ENCODE measurements at places on chromosomes 3 and 15. TPM values are rescaled to one million over a fixed set of nuclear protein-coding genes. Genes with fewer than 3 reads are reported as not detected.

- DNase-seq: no peak
Observed at GRCh38 chr3:110504401-110504800, 567.2 kb upstream of the NECTIN3 start.

DNA sequence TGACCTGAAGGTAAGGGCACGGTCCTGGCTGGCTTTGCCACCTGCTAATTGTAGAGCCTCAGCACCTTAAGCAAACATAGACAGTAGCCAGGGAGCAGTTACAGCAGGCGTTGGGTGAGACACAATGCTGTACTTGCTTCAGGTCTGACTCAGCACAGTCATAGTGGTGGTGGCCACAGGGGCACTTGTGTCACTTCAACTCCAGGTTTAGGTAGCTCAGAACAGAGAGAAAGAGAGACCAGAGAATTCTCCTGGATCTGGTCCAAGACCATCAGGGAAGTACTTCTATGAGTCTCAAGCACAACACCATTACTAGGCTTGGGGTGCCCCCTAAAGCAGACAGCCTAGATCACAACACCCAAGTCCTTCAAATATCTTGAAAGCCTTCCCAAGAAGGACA is 204.4 kb downstream of the OTOL1 start:
- no peak for DNase-seq

- no peak for DNase-seq
Observed at GRCh38 chr3:170764017-170764416, 106.0 kb downstream of the RPL22L1 start.

- no peak for DNase-seq
Observed at GRCh38 chr3:142237891-142238290, 12.5 kb upstream of the GK5 start.

DNA sequence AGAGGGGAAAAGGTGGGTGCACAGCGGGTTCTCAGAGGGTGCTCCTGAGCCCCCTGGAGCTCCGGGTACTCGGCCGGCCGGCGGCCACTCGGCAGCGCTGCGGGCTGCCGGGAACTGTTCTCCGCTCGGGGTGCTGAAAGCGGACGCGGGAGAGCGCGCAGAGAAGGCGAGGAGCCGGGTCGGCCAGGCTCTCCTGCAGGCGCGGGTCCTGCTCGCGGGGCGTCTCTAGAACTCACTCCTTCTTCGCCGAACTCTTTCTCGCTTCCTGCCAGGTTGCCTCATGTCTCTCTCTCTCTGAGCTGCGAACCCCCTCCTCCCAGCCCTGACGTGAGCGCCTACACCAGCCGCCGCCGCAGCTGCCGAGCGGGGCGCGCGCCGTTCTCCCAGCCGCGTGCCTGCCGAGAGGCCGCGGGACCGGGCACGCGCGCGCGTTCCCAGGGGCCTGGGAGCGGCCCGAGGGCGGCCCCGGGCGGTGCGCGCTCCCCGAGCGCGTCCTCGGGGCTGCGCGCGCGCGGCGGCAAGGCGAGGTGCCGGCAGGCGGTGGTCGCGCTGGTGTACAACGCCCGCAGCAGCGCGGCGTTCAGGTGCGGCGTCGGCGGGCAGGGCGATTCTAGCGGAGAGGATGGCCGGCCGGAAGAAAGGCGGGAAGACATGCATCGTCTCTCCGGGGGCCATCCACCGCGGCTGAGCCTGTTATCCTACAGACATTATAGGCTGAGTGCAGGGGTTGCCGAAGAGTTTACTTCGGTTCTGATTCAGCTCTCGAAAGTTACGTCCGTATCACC is at the start of gene PEX5L:
Gene PEX5L, minus strand, starts transcription at position 267 of the 785 bp plus-strand sequence. CDS start 338 bp downstream, outside the sequence.
- DNase-seq: peak; percentile 68

- DNase-seq: no peak
Observed at GRCh38 chr3:107446706-107447105, 69.5 kb downstream of the CCDC54 start.

GRCh38 chr15:67825881-67826716 is 790 bp downstream of the SKOR1 start:
- DNase-seq: no peak

GRCh38 chr3:151345859-151346258 is 16.5 kb upstream of the P2RY13 start:
- no peak for DNase-seq

DNA sequence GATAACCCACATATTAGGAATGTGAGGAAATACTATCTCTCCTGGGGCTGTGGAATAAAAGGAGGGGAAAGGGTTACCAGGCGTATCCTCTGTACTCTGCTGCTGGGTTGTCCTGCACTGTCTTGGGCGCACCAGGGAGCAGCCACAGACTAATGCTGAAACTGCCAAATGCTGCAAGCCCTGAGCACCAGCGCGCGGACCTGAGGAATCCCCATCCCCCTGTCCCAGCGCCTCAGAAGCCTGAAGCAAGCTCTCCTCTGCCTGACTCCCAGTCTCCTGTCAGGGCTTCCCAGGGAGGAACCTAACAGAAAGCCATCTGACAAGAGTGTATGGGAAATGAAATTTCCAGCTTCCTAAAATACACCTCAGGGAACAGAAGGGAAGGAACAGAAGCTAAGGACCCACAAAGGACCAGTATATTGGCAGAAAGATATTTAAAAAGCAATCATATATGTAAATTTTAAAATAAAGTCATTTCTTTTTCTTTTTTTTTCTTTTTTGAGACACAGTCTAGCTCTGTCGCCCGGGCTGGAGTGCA is 158.3 kb upstream of the C2CD4B start:
- DNase-seq: no peak

- no peak for DNase-seq
Observed at GRCh38 chr3:32873531-32874130, 55.8 kb downstream of the TRIM71 start.

DNA sequence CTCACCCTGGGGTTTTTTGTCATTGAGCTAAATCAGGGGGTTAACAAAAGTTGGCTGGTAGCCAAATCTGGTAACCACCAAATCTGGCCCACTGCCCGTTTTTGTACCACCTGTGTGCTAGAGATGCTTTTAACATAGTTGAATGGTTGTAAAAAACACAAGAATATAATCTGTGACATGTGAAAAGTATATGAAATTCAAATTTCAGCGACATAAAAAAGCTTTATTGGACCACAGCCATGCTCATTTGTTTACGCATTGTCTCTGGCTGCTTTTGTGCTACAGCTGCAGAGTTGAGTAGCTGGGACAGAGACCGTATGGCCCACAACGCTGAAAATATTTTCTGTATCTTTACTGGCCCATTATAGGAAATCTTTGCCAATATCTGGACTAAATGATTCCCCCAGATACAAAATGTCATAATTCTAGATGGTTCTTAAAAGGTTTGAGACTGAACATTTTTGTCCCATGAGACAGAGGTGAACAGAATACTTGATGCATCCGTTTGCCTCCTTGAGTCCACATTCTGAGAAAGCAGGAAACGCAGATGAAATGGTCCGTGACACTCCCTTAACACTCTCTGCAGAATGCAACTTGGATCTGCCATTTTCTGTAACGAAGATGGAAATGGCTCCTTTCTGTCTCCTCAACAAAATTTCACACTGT is 120.9 kb upstream of the PDZRN3 start:
- DNase-seq: no peak

DNA sequence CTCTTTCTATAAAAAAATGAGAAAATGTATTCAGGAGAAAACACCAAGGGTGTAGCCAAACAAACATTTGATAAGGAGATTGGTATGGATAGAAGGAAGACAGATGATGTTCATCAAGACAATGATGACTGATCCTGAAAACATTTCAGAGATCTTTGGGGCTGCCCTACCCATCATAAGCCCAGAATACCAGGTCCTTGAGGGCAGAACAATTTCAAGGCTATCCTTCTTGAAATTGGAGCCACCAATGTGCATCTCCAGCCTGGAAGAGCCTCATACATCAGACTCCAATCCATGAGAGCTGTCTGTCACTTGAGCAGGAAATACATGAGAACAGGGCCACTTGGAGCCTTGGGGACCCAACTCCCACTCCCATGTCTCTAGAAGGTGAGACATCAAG is 89.5 kb upstream of the ANKRD28 start:
- no peak for DNase-seq

GRCh38 chr3:16738451-16738850 is 133.2 kb upstream of the DAZL start:
- DNase-seq: no peak

DNA sequence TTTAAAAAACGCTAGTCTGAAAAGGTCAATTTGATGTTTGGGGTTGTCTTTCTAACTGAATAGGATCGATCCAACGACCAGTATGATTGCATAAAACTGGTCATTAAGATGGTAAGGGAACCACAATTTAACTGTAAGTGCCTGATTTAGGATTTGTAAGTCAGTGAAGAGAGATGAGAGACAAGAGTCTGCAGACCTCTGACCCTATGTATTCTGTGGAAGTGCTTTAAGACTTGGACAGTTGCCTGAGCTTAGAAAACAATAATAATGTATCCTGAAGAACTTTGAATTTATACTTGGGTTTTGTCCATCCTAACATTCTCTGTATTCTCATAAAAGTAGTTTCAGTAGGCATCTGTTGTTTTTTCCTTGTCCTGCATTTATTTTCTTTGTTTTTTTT is 221.4 kb upstream of the SUCLG2 start:
- DNase-seq: no peak

DNA sequence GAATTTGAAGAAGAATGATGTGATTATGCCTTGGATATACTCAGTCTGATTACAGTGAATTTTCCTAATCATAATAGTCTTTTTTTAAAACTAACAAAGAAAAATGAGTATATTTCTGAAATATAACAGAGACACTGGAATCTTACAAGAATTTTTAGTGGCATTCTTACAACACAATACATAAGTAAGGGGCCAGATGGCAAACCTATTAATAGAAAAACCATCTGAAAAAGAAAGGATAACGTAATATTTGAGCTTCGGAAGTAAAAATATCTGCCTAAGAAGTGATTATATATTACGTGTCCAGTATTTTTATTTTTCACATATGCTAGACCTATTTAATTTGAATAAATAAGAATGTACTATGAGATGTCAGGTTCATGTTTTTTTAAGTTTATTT is 452.8 kb downstream of the NAALADL2 start:
- no peak for DNase-seq

DNA sequence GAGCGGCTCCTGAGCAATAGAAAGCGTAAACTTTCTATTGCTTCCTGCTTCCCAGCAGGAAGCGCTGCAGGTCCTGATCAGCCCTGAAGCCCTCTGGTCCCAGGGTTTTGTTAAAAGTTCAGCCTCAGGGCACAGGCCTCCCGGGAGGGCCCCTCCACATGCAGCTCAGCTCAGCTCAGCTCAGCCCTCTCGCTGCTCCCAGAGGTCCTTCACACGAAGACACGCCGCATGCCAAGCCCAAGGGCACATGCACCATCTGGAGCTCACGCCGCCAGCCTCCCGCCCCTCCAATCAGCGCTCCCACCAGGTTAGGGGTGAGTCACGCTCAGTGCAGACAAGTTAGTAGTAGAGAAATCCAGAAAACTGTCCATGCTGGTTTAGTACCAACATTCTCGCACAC is 12.7 kb downstream of the TKT start:
- no peak for DNase-seq

Gene CHRNA5
- 6.8 TPM for total RNA-seq

Gene GREM1
- not detected for total RNA-seq

Gene CEP70
- 10.5 TPM for total RNA-seq

Gene BCL2A1
- total RNA-seq: 12.0 TPM

Data from activated CD8-positive, alpha-beta memory T cell treated with anti-CD3 and anti-CD28 coated beads, Interleukin-2, amount 10 ng/mL, durations not matched to agents 7 days and 5 days (primary cell).